ENCODE measurements at places on chromosomes 1 and 21.

- DNase-seq = no peak
Observed at GRCh38 chr1:91700771-91701471, 185.0 kb downstream of the TGFBR3 start.

GRCh38 chr1:145858238-145858900, 512 bp downstream of the PIAS3 start:
- DNase-seq = peak; percentile 47

DNA sequence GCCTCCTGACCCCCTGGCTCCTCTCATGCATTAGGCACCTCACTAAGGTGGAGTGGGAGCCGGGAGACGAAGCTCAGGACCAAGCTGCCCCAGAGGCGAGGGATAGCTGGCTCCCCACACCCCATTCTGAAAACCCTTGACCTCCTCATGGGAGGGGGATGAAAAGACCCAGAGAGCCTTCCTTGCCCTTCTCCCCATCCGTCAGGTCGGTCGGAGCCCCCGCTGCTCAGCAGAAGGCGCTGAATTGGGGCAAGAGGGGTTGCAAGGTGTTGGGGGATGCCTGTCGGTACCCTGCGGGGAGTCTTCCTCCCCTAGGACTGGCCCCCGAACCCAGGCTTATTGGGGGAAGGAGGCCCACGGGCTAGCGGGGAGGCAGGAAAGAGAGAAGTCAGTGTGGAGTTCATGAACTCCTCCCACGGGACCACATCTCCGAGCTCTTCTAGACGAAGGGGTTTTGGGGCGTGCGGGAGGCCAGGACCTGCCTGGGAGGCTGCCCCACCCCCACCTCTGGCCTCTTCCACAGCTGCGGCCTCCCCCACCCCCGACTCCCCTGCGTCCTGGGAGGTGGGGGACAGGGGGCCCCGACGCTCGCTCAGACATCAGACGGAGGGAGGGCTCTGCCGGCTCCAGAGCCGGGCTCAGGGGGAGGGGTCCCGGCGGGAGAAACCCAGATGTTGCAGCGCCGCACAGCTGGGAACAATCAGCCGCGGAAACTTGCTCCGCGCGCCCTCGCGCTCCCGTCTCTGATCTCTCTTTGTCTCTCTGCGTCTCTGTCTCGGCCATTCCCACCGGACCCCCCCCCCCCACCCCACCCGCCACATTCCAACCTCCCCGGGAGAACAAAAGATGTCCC, 719 bp downstream of the MFAP2 start:
- DNase-seq = no peak

- DNase-seq = no peak
Observed at GRCh38 chr1:66523562-66523961, 10.4 kb upstream of the SGIP1 start.

DNA sequence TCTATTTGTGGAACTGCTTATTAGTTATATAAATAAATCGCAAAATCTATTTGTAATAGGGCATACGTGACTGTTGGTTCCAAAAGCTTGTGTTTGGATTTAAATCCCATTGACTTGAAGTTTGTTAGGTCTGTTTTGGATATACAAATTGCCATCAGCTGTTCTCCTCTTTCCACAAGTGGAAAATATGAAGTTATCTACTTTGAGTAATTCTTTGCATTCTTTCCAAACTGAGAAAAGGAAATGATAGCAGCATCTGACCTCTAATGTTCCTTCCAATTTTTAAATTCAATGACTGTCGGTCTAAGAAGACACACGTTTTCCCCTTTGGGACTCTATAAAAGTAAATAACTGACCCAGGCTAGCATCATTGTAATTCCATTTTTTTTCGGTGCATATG, 165.7 kb upstream of the SGIP1 start:
- DNase-seq = no peak

GRCh38 chr1:165114022-165114888, 242.3 kb downstream of the LMX1A start:
- DNase-seq = no peak

DNA sequence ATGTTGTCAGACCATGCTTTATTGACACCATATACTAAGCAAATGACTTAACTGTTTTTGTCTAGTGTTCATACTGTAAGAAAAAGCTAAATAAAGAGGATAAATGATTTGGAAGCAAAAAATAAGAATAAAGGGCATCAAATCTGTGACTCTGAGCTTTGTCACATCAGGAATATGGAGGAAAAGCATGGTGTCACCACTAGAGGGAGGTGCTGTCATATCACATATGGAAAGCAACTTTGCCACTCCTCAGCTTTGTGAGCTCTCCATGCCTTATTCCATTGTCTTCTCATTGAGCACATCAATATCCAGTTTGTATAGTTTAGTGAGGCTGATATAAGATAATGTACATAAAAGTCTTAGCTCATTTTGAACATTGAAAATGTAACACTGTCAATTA, 20.8 kb upstream of the GBP1 start:
- DNase-seq = no peak

DNA sequence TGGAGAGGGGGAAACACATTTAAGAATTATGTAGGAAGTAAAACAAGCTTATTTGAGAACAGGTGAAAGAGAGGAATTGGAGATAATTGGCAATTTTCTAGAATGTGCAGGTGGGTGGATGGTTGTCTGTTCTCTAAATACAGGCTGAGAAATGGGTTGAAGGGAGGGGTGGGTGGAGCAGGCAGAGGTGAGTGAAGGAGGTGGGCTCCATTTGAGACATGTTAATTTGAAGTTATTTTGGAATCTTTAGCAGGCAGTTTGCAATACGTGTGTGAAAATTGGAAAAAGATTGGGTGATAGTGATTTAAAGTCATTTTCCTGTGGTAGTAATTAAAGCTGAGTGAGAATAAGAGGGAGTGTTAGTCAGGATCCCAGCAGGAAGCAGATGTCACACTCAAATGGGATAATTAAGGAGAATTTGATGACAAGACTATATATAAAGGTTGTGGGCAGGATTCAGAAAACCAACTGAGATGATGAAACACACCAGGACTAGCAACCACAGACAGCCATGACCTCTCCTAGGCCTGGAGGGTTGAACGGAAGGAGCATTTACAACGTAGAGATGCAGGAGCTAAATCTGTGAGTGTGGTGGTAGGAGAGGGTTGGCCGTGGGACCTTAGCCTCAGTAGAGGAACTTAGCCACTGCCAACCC, 40.6 kb downstream of the CHRM3 start:
- DNase-seq = no peak

DNA sequence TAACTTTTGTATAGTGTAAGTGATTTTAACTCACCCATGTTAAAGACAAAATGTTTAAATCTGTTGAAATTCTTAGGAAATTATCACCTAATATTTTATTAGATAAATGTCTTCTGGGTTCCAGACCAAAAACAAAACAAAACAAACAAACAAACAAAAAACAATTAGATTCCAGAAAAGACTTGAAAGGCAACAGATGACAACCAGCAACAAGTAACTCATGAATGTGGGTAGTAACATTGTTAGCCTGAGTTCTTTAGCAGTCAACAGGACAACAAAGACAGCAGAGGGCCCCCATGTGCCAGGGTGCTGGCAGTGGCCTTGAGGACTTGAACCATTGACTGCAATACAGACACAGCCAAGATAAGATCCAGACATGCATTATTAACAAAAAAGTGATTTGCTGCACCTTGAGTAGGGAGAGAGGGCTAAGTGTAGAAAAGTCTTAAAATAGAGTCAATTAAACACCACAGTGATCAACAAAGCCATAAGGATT, 2.4 kb upstream of the CD247 start:
- DNase-seq = no peak

All from stimulated activated CD8-positive, alpha-beta memory T cell treated with anti-CD3 and anti-CD28 coated beads, Interleukin-7, amount 100 ng/mL, for 1 hour (primary cell).